DMS79 (cell line): ENCODE measurements at places on chromosomes 2 and 18.
A peak's percentile ranks its signal among the peaks of the same experiment; 100 is the strongest.

GRCh38 chr18:74524097-74524496, 10.2 kb upstream of the CNDP1 start:
- DNase-seq: peak; percentile 26

DNA sequence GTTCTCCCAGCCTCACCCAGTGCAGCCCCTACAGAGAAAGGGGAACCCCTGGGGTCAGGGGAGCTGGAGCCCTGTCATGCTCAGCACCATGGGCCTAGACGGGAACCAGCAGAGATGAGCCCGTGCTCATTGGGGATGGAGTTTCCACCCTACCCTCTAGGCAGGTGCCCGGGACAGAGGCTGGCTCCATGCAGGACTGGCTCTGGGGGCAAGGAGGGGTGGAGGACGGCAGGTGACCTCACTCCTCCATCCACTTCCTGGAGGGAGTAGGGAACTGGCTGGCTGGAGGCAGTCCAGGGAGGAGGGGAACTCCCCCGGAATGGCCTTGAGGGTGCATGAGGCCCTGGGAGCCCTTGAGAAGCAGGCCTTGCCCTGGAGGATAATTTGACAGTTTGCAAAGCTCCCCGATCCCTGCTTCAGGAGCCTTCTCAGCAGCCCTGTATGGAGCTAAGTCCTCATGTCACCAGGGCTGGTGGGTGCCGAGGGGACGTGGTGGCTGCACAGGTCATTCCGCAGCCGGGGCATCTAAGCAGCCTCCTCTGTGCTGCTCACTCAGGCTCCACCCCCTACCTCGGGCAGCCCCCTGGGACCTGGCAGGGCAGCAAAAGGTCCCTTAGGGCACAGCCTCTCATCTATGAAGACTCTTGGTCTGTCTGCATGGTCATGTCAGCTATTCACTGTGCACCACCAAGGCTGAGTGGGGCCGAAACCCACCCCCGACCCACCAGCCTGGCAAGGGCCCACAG, 2.1 kb downstream of the NEURL3 start:
- DNase-seq: no peak

DNA sequence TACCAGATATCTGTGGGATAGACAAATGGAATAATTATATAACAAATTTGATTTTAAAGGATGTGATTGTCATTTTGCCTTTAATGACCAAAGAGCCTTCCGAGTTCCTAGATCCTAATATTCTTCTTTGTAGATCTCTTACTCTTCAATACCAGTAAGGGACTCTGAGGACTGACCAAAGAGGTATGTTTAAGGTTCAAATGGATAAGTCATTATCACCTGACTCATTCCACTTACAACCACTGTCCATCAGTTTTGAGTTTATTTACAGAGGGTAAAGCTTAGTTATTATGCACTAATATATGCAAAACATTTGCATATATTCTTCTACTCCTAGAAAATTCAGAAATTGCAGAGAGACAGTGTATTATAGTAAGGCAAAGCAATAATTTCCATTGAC, 62.7 kb downstream of the CCDC148 start:
- DNase-seq: no peak

- no peak for DNase-seq
These were observed 1537.7 kb downstream of the LRP1B start for GRCh38 chr2:140593132-140593531.

- DNase-seq: peak; percentile 76
These were observed 9.2 kb downstream of the HS6ST1 start for GRCh38 chr2:128309280-128310093.

DNA sequence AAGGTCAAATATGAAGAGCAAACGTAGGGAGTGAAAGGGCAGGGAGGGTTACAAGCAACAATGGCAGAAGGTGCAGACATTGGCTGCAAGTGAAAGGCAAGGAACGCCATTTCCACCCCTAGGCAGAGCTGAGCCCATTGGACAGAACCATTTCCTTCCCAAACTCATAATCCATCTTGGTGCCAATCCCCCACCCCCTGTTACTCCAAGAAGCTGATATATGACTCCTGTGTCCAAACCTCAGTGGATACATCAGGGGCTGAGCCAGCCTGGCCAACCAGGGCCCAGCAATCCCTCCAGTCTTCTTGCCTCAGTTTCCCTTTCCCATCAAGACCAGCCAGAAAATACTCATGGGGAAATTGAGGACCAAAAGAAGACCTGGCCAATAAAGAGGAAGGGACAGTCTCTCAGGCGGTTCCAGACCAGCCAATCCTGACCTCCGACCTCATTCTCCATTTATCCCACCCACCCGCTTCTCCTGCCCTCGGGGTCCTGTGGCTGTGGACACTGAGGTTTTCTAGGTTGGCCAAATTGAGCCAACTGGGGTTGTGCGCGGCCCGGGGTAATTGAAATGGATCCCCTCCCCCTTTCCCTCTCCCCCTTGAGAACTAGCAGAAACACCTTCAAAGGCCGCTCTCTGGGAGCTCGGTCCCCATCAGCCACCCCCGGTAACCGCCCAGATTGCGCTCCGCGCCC, 24.8 kb downstream of the TNS1 start:
- no peak for DNase-seq

DNA sequence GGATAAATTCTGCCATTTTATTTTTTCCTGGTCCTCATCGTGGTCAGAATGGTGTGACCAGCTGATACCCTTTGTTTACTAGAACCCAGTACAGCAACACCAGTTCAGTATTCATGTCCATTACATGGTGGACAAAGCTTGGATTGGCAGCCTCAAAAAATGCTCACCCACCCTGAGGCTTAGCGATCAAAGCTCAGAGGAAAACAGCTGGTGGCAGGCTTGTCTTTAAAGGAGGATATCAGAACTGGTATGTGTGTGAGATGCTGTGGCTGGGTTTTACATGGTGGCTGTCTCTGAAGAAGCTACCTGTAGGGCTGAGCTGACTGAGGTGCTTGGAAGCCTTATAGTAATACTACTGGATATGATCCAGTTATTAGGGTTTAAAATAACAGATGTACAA, 471.1 kb upstream of the MEX3C start:
- no peak for DNase-seq

DNA sequence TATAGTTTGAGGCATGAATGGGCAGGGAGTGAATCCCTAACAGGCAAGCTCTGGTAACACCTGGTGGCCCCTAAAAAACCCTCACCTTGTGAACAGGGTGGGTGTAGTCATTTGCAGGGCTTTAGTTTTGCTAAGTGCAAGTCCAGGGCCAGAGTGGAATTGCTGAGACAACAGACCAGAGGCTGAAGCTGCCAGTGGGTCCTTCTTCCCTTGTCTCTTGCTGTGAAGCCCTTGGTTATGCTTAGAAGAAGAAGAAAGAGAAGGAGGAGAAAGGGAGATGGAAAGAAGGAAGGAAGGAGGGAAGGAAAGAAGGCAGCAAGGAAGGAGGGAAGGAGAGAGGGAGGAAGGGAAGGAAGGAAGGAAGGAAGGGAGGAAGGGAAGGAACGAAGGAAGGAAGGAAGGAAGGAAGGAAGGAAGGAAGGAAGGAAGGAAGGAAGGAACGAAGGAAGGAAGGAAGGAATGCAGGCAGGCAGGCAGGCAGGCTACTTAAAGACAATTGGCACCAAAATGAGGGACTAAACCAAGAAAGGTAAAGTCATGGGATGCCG, 45.8 kb downstream of the SMAD7 start:
- DNase-seq: no peak

DNA sequence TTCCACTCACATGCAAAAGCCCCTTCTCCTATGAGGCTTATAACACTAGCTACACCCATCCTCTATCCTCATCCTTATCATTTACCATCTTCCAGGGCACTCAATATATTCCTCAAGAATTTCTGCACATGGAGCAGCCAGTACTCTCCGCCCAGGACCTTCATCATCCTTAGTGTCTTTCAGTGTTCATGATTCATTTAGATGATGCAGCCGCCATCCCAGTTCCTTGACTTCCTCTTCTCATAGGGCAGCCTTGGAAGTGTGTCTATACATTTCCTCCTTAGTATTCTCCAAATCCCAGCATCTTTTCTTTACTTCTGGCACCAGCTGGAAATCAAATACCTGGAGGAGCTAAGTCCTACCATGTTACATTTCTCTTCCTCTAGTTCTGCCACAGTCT, 3.0 kb upstream of the ITSN2 start:
- no peak for DNase-seq

DNA sequence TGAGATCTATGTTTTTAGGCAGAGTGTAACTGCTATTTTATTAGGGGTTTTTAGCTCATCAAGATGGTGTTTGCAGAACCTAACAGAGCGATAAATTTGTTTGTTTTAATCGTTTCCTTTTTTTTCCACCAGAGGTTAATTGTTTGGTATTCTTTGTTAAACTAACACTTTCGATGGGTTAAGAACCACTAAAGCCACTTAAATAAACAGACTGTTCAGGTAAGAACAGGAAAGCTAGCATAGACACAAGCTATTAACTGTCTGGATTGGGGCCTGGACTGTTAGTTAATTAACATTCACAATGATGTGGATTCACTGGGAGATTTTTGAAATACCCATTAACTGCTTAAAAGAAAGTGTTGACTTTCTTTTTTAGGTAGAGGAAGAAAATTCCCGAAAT, 209.0 kb upstream of the COPS8 start:
- peak; percentile 84 for DNase-seq

DNA sequence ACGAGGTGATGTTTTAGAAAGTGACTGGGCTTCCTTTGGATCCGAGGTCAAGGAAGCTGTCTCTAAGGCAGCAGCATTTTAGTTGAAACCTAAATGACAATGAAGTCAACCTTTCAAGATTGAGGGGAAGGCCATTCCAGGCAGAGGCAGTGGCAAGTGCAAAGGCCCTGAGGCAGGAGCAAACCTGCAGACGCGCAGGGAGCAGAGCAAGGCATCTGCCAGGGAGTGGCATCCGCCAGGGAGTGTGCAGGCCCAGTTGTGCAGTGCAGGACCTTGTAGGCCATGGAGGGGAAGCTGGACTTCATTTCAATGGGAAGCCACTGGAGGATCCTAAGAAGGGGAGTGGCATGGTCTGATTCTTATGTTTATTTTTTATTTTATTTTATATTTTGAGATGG, 154.7 kb upstream of the SIX3 start:
- no peak for DNase-seq

- no peak for DNase-seq
These were observed 14.0 kb downstream of the PSD4 start for GRCh38 chr2:113187771-113188170.

- no peak for DNase-seq
These were observed 71.9 kb downstream of the VWC2L start for GRCh38 chr2:214482728-214483127.

GRCh38 chr2:108923019-108923700, 65.9 kb downstream of the EDAR start:
- DNase-seq: no peak

- no peak for DNase-seq
These were observed 7.5 kb downstream of the GALNT1 start for GRCh38 chr18:35588995-35589394.

DNA sequence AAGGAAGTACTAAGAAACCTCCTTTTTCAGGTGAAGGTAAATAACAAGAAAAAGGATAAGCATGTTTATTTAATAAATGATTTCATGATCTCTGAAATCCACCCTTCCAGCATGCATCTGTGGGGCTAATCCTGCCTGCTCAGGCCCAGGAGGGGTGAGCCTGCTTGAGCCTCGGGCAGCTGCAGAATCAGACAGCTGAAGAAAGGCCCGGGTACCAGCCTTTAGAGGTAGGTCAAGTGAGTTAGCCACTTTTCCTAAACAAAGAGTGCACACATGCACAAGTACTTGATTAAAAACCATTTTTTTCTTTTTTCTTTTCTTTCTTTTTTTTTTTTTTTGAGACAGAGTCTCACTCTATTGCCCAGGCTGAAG, 25.7 kb upstream of the FZD7 start:
- no peak for DNase-seq

GRCh38 chr18:45542043-45542442, 73.2 kb upstream of the SLC14A2 start:
- DNase-seq: no peak

- DNase-seq: no peak
These were observed 90.8 kb downstream of the STRADB start for GRCh38 chr2:201542291-201542690.

GRCh38 chr2:231615058-231615671, 22.5 kb downstream of the TEX44 start:
- no peak for DNase-seq

DNA sequence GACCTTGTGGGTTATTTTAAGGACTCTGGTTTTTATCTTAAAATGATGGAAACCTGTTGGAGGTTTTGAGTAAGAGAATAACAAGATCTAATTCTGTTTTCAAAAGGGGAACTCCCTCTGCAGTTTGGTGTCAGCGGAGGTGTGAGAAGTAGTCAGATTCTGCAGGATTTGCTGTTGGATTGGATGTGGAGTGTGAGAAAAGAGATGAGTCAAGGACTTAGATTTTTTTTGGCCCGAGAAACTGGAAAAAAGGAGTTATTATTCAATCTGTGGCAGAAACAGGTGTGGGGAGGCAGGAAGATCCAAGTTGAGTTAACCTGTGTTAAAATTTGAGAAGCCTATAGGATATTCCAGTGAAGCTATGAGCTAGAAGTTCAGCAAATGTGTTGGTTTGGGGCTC, 337.2 kb upstream of the FANCL start:
- DNase-seq: no peak

- no peak for DNase-seq
These were observed 12.0 kb downstream of the SEPTIN10 start for GRCh38 chr2:109601783-109602182.

DNA sequence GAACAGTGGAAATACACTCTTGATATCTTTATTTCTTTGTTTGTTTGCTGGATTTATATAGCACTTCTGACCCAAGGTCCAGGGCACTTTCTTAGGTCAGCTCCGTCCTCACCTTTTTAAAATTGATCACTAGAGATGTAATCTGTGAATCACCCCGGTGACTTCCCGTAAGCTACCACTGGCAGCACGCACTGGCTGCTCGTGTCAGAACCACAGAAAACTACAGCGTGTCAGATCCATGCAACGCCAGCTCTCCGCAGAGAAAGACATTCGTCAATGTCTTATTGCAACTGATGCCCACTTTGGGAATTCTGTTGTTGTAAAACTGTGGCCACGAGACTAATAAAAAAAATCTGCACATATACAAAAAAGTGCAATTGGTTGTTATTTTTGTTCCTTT, 779.4 kb upstream of the ZEB2 start:
- no peak for DNase-seq

GRCh38 chr2:216994353-216994854, 134.5 kb upstream of the TNP1 start:
- no peak for DNase-seq

GRCh38 chr2:147198651-147199171, 646.1 kb upstream of the ACVR2A start:
- DNase-seq: peak; percentile 78

DNA sequence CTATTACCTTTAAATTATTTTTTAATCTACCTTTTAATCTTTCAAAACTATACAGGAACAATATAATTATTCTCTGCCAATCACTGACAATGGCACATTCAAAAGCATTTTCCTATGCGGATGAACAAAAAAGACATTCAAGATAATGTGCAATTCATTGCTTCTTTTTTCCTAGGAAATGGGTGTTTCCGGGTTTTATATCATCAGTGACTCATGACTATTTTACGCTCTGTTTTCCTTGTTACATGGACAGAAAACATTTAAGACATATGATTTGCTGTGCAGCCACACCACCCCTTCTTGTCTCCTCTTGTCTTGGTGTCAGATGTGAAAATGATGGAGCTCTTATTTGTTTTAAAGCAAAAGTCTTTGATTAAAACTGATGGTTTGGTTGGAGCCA, 184.7 kb upstream of the LINC00305 start:
- DNase-seq: no peak
